ENCODE measurements at places on chromosomes 6 and 20. TPM values are rescaled to one million over a fixed set of nuclear protein-coding genes. Genes with fewer than 3 reads are reported as not detected.

GRCh38 chr6:75199889-75200288 is 6.0 kb downstream of the COL12A1 start:
- H3K27me3 ChIP-seq, result peaks cover 52% of the 10 kb centered on the region
- H3K4me1 ChIP-seq, result peaks cover 18% of the 10 kb centered on the region
- H3K27ac ChIP-seq, result no peak overlapping the region
- no peak for DNase-seq
- no peak overlapping the region for H3K4me3 ChIP-seq

GRCh38 chr6:149913085-149913484 is 9.8 kb downstream of the RAET1G start:
- H3K27ac ChIP-seq, result no peak overlapping the region
- H3K4me1 ChIP-seq, result no peaks in the 10 kb centered on the region
- H3K4me3 ChIP-seq, result no peak overlapping the region
- peaks cover 2% of the 10 kb centered on the region for H3K27me3 ChIP-seq
- DNase-seq, result no peak

- H3K36me3 ChIP-seq, result peaks cover 10% of the 10 kb centered on the region
- peak within 1 kb of the TSS; percentile 93 for H3K27ac ChIP-seq
- DNase-seq, result peak; percentile 79
These were observed at the start of gene BRPF3 for GRCh38 chr6:36196113-36196879. TSS of gene BRPF3 (plus strand) at chr6:36196744. CDS start at chr6:36200323, 3,579 bp downstream.

DNA sequence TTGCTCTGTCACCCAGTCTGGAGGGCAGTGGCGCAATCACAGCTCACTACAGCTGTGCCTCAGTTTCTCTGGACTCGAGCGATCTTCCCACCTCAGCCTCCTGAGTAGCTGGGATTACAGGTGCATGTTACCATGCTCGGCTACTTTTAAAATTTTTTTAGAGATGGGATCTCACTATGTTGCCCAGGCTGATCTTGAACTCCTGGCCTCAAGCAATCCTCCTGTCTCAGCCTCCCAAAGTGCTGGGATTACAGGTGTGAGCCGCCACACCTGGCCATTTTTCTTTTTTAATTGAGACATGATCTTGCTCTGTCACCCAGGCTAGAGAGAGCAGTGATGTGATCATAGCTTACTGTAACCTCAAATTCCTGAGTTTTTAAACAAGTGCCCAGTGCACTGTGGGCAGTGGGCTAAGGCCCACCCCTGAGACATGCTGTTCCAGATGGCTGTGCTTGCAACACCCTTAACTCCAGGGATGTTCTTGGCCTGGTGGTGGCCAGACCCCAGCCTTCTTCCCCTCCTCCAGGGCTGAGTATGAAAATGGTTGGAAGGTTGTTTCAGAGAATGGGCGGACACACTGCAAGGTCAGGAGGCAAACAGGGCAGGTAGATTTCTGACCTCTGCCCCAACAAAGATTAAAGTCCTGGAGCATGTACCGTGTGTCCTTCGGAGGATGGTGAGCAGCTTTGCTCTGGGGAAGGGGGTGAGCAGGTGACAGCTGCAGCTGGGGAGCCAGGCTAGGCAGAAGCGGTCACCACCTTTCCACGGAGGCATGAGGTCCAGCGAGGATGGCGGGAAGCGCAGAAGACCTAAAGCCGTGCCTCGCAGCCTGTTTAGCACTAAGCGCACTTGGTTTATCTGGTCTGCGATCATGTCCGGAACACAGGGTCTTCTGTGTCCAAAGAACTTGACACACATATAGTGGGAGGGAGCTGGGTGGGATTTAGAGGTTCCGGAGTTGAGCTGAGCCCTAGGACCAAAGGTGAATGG is 1.4 kb upstream of the FAM83C start:
- H3K4me1 ChIP-seq, result no peaks in the 10 kb centered on the region
- H3K27ac ChIP-seq, result no peak overlapping the region
- no peak overlapping the region for H3K4me3 ChIP-seq
- DNase-seq, result no peak

- no peak overlapping the region for H3K4me3 ChIP-seq
- H3K27me3 ChIP-seq, result no peaks in the 10 kb centered on the region
- no peak for DNase-seq
- H3K4me1 ChIP-seq, result peaks cover 17% of the 10 kb centered on the region
- no peaks in the 10 kb centered on the region for H3K36me3 ChIP-seq
These were observed 22.1 kb upstream of the CD83 start for GRCh38 chr6:14095437-14095836.

DNA sequence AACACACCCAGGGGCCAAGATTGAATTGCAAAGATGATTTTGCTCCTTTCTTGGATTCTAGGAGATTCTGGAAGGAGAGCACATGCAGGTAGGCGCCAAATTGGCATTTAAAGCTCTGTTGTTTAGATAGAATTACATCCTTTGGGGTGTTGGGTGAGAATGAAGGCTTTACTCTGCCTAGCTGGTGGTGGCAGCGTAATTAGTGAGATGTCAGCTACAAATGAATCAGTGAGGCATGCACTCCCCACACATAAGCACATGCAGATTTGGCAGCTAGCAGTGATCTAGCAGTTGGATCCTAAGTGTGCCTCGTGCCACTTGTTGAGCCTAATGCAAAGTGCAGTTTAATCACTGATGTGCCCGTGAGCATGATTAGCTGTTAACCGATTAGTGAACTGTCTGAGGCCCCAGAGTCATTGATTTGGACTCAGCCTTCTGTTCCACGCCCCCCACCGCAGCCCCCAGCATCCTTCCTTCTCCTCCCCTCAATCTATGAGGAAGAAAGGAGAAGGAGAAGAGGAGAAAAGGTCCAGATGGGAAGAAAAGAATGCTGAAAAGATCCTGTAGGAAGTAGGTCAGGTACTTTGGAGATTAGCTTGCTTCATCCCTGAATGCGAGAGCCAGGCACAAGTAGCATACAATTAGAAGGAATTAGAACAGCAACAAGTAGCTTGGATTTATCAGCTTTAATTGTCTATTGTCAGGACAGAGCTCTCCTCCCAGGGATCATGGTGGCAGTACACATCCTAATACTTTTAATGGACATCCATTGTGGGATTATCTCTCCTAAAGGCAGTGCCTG is 6.0 kb upstream of the PRDM1 start:
- H3K36me3 ChIP-seq, result no peaks in the 10 kb centered on the region
- no peak overlapping the region for H3K27ac ChIP-seq
- DNase-seq, result no peak
- H3K27me3 ChIP-seq, result peaks cover 8% of the 10 kb centered on the region
- peaks cover 26% of the 10 kb centered on the region for H3K4me1 ChIP-seq

DNA sequence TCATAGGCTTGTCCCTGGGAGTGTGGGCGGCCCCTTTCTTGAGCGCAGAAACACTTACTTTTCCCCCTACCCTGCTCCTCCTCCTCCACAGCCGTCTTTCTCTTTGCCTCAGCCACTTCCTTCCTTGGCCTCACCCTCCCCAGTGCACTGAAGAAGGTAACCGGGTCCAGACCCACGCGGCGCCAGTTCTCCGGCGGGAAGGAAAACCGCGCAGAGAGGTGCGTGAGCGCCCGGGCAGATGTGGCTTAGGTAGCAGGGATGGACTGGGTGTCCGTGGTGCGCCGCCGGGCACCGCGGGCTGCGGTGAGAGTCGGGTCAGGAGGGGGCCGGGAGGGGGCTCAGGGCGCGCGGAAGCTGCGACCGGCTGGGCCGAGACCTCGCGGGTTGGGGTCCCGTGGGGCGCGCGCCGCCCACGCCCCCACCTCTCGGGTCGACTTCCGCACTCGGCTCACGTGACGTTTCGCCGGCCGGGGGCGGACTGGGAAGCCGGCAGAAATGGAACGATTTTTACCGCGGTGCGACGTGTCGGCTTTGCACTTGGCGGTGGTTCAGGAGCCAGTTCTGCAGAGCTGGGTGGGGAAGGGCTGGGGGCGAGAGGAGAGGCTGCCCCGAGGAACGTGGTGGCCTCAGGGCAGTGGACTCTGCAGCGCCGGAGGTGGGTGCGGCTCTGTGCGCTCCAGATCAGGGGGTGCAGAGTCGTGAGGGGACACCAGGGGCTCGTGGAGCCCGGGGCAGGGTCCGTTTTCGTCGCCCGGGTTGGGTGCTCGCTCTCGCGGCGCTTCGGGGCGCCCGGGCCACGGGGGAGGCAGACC is at the start of gene ABRACL:
Gene ABRACL, plus strand, starts transcription at position 88 of the 812 bp plus-strand sequence. CDS start 5,416 bp downstream, outside the sequence.
- H3K4me1 ChIP-seq, result peaks cover 18% of the 10 kb centered on the region
- no peak within 1 kb of the TSS for H3K4me3 ChIP-seq

- no peak overlapping the region for H3K4me3 ChIP-seq
- H3K27me3 ChIP-seq, result no peaks in the 10 kb centered on the region
- H3K4me1 ChIP-seq, result peaks cover 2% of the 10 kb centered on the region
- no peaks in the 10 kb centered on the region for H3K36me3 ChIP-seq
These were observed 10.8 kb upstream of the ADA start for GRCh38 chr20:44662261-44662660.

DNA sequence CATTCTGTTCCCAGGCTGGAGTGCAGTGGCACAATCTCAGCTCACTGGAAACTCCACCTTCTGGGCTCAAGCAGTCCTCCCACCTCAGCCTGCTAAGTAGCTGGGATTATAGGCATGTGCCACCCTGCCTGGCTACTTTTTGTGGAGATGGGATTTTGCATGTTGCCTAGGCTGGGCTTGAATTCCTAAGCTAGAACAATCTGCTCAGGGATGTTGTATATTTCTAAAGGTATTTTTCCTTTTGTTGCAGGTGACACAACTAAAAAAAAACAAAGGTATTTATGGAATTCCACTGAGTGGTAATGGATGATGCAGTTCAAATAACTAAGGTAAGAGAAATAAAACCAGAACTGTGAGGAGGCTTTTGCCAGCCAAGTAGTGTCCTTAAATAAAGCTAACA is 49.7 kb downstream of the PTPRA start:
- no peak overlapping the region for H3K4me3 ChIP-seq
- H3K27me3 ChIP-seq, result no peaks in the 10 kb centered on the region
- peaks cover 19% of the 10 kb centered on the region for H3K4me1 ChIP-seq
- no peak overlapping the region for H3K27ac ChIP-seq

- no peak overlapping the region for H3K4me3 ChIP-seq
- H3K4me1 ChIP-seq, result no peaks in the 10 kb centered on the region
- no peak overlapping the region for H3K27ac ChIP-seq
- no peaks in the 10 kb centered on the region for H3K27me3 ChIP-seq
These were observed 72.4 kb upstream of the BTBD3 start for GRCh38 chr20:11845340-11845739.

DNA sequence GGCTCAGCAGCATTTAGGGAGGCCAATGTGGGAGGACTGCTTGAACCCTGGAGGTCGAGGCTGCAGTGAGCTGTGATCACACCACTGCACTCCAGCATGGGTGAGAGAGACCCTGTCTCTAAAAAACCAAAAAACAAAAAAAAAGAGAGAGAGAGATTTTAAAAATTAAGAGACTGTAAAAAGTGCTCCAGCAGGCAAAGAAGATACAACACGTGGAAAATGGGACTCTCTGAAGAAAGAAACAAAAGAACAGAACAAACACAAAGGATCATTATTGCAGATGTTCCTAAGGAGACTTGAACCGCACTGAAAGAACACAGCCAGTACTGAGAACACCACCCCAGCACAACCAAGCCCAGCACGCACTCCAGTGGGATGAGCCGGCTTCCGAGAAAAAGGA is 74.2 kb downstream of the TAF4 start:
- H3K4me1 ChIP-seq, result peaks cover under 1% of the 10 kb centered on the region
- no peak overlapping the region for H3K4me3 ChIP-seq

GRCh38 chr6:82097676-82098075 is 149.9 kb downstream of the IBTK start:
- no peak overlapping the region for H3K27ac ChIP-seq
- H3K36me3 ChIP-seq, result no peaks in the 10 kb centered on the region
- no peaks in the 10 kb centered on the region for H3K4me1 ChIP-seq

DNA sequence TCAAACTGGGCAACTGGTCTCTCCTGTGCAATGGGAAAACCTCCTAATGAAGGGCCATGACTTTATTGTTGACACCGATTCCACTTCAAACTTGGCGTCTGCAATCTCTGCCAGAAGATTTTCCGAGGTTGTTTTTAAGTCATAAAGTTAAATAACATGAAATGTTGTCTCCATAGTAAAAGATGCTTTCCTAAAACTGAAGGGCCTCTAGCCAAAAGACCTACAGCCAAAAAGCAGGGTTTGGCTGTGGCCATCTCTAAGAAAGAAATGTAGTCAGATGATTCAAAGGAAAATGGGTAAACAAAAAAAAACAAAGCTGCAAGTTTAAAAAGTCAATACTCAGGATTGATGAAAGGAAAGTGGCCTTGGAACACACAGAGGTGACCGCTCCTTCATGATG is 14.1 kb downstream of the CD93 start:
- H3K4me3 ChIP-seq, result no peak overlapping the region
- H3K27ac ChIP-seq, result no peak overlapping the region
- H3K4me1 ChIP-seq, result no peaks in the 10 kb centered on the region
- DNase-seq, result no peak
- H3K36me3 ChIP-seq, result no peaks in the 10 kb centered on the region

DNA sequence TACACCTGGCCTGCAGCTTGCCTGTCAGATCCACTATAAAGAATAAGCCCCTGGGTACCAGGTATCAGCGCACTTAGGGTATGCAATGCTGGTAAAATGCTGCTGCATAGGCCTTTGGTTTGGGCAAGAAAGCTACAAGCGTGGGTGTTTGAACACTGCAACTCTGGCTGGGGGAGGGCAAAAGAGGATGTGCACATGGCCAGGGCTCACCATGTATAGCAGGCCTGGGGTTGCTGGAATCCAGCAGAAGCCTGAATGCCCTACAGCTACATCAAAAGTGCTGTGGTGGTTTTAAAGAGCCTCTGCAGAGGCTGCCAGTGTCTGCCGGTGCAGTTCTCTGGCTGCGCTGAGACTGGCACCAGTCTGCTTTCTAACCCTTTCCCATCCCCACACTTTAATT is 51.7 kb downstream of the UQCC1 start:
- no peak overlapping the region for H3K27ac ChIP-seq
- DNase-seq, result no peak
- H3K27me3 ChIP-seq, result no peaks in the 10 kb centered on the region
- H3K4me3 ChIP-seq, result no peak overlapping the region
- H3K36me3 ChIP-seq, result peaks cover 10% of the 10 kb centered on the region
- no peaks in the 10 kb centered on the region for H3K4me1 ChIP-seq

- H3K4me1 ChIP-seq, result peaks cover 25% of the 10 kb centered on the region
- no peaks in the 10 kb centered on the region for H3K27me3 ChIP-seq
- peak overlapping the region; percentile 90 for H3K4me3 ChIP-seq
- peak; percentile 33 for DNase-seq
- peaks cover 10% of the 10 kb centered on the region for H3K36me3 ChIP-seq
- peak overlapping the region; percentile 96 for H3K27ac ChIP-seq
These were observed 425 bp downstream of the HBS1L start for GRCh38 chr6:135054226-135054568.

Gene PDE10A
- not detected for total RNA-seq

Gene WDR46
- 42.5 TPM for total RNA-seq

Gene CDKN1A
- 90.1 TPM for total RNA-seq

Gene GPX5
- not detected for total RNA-seq

Gene PRSS16
- 1.4 TPM for total RNA-seq

Gene TPX2
- 175 TPM for total RNA-seq

Gene LPA
- total RNA-seq, result not detected

Gene PRICKLE4
- not detected for total RNA-seq
